Effector memory CD8-positive, alpha-beta T cell (primary cell): ENCODE measurements at places on chromosomes 16 and 17.

DNA sequence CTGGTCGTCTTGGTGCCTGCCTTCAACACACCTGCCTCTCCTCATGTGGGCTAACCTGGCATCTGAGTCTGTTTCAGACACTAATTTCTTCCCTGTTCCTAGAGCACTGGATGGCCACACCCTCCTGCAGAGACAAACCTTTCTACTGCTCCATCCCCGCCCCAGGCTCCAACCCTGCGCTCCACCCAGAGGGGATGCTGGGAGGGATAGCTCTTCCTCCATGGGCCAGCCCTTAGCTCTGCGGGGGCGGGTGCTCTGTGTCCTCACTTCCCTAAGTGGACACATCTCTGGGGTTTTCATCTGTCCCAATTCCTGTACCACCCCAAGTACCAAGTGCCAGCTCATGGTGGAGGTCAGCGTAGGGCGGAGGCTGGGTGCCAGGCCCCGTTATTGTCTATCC, 11.0 kb upstream of the CRISPLD2 start:
- no peak for DNase-seq

- no peak for DNase-seq
Observed at GRCh38 chr16:83390759-83391158, 417.0 kb upstream of the HSBP1 start.

GRCh38 chr16:12543700-12544476, 259.8 kb downstream of the CPPED1 start:
- no peak for DNase-seq

DNA sequence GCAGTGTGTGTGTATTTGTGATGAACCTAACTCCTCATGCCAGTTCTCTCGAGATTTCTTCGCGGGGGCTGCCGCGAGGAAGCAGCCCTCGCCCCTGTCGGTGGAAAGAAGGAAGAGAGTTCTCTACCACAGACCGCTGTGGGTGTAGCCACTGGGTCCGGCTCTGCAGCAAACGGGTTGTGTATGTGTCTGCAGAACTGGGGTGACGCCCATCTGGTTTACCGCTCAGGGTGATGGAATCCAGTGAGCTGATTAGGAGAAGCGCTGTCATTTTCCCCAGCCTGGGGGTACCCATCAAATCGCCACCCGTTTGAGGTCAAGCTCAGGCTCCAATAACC, 7.7 kb downstream of the CORO6 start:
- DNase-seq, result peak; percentile 74

GRCh38 chr17:32226886-32227285, 38.7 kb upstream of the RHBDL3 start:
- DNase-seq, result no peak

- no peak for DNase-seq
Observed at GRCh38 chr16:54847207-54847606, 83.5 kb upstream of the IRX5 start.

DNA sequence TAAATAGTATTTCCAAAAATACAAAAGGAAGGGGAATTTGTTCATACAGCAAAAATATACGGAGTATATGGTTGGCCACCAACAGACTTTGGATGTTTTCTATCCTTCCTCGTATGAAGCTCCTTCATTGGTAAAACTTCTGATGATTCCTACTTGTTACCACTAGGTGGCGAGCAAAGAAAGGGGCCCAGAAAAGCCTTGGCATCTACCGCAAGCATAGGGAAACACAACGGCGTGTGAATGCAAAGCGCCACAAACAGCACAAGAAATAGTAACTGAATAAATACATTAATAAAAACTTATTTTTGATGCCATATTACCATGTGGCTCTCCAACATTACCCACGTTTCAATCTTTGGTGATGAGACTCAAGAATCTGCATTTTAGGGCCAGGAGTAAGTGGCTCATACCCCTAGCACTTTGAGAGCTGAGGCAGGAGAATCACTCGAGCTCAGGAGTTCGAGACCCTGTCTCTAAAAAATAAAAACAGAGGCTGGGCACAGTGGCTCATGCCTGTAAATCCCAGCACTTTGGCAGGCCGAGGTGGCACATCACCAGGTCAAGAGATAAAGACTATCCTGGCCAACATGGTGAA, 34.5 kb downstream of the YWHAE start:
- peak; percentile 55 for DNase-seq

GRCh38 chr17:40345994-40346764, 18.4 kb downstream of the GJD3 start:
- DNase-seq, result no peak
